GM13977 (cell line): ENCODE measurements at places on chromosomes 13 and 19.
A peak's percentile ranks its signal among the peaks of the same experiment; 100 is the strongest.

DNA sequence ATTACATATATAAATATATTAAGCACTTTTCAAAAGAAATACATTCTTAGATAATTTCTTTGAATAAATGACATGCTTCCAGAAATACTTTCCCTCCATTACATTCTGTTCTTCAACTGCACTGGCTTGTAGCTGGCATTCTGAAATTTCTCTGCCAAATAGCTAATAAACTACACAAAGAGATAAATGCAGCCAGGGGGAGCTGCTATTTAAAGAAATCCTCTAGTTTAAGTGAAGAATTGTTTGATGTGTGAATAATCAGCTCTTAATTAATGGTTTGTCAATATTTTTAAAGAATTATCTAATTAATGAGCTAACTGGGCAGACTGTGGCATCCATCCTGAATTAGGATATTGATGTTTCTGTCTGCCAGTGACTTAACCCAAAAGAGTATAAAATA is 30.7 kb downstream of the SLC7A1 start:
- no peak for DNase-seq

GRCh38 chr13:25178070-25178469 is 6.0 kb upstream of the AMER2 start:
- no peak for DNase-seq

DNA sequence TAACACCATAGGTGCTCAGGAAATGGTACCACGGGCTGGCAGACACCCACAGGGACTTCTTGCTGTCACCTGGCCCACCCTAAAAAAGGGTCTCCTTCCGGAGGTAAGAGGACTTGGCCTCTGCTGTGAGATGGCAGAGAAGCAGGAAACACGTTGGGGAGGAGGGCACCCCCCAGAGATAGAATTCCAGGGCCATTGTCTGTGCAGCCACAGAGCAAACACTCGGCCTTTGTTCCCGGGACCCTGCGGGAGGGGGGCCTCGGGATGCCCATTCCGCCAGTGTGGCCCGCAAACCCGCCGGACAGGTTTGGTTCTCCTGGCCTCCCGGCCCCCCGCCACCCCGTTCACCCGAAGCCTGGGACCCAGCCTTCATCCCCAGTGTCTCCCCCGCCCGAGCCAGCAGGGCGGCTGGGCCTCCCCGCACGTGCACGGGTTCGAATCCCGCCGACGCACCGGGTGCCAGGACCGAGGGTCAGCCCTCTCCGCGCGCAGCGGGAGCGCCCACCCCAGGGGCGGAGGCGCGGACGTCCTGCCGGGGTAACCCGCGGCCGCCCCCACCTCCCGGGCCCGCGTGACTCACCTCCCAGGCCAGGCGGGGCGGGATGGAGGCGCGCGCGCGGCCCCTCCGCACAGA is 714 bp downstream of the PLPP2 start:
- no peak for DNase-seq

GRCh38 chr13:99206873-99207272 is 6.2 kb downstream of the UBAC2 start:
- DNase-seq = no peak

- DNase-seq = no peak
Measured at GRCh38 chr13:44422755-44423643, 49.4 kb downstream of the SERP2 start.

GRCh38 chr13:107025991-107026390 is 458.1 kb upstream of the ARGLU1 start:
- DNase-seq = no peak

DNA sequence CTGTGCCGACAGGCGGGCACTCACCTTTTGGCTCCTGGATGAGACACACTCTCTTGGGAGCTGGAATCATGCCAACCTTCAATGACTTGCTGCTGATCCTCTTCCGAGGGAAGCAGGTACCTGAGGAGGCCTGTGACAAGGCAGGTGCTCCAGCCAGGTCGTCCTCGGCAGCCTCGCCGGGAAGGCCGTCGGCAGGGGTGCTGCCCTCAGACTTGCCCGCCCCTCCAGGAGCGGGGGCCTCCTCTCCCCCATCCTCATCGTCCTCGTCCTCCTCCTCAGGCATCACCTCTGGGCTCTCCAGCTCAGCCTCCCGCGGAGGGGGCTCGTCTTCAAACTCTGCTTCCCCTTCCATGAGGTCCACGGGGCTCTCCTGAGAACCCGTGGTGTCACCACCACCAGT is 29.2 kb downstream of the SUGP2 start:
- DNase-seq = no peak

DNA sequence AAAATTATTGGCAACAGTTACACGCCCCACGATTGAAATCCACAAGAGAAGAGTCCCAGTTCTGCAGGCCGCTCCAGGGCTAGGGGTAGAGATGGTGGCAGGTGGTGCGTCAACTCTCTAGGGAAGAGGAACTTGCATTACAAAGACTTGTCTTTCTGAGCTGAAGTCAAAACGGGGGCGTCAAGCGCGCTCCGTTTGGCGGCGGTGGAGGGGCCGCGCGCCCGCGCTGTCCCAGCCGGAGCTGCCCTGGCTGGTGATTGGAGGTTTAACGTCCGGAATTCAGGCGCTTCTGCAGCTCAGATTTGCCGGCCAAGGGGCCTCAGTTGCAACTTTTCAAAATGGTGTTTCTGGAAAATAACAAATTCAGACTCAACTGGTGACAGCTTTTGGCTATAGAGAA is 38.9 kb downstream of the SOX1 start:
- DNase-seq = no peak

DNA sequence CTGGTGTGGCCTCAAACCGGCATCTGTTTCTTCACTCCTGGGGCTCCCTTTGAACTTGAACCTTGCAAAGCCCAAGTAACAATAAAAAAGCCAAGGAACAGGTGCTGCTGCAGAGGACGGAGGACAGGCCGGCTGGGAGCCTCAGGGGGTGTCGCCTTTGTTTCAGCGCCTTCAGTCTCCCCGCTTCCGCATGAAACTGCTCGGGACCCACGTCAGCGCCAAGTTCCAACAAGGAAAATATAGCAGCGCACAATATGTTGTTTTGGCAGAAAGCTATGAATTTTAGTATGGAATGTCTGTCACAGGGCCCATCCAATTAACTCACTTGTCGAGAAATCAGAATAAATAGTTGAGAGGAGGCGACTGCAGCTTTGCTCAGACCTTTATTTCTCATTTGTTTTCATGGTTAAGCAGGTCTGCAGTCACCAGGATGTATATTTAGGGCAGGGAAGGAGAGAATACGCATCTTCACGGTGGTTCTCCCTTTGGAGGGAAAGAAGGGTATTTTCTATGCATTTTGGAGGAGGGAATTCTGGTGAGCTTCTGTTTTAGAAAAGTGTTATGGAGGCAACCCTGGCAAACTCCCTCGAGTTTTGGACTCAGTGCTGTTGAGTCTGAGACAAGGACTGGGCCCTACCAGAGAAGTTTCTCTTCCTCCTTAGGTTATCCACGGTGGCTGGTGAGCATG is 34.3 kb upstream of the MEDAG start:
- DNase-seq = no peak

GRCh38 chr13:107276936-107277335 is 709.0 kb upstream of the ARGLU1 start:
- no peak for DNase-seq

GRCh38 chr13:76912476-76912875 is 26.3 kb upstream of the KCTD12 start:
- DNase-seq = no peak

GRCh38 chr13:101529422-101529821 is 76.9 kb downstream of the ITGBL1 start:
- no peak for DNase-seq

- DNase-seq = no peak
Measured at GRCh38 chr13:113981194-113981605, 7.3 kb upstream of the C13orf46 start.

- DNase-seq = no peak
Measured at GRCh38 chr13:26593661-26594060, 36.2 kb downstream of the WASF3 start.

DNA sequence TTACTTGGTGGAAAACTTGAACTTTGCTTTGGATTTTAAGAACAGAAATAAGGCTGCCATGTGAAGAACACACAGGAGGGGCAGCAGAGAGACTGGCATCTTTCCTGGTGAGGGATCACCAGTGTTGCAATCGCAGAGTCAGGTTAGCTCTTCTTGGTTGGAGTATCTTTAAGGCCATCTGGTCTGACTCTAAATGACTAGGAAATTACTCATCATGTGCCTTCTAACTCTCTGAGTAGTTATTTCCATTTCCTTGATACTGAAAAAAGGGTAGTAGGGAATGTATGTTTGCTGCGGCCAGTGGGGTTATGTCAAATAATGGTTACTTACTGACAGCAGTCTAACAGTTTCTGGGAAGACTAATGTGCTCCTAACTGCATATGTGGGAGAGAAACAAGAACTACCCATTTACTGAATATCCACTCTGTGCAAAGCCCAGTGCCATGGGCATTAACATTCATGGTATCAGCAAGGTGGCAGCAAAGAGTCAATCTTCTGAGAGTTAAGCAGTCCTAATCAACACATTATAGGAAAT is 122.1 kb downstream of the COG6 start:
- no peak for DNase-seq

DNA sequence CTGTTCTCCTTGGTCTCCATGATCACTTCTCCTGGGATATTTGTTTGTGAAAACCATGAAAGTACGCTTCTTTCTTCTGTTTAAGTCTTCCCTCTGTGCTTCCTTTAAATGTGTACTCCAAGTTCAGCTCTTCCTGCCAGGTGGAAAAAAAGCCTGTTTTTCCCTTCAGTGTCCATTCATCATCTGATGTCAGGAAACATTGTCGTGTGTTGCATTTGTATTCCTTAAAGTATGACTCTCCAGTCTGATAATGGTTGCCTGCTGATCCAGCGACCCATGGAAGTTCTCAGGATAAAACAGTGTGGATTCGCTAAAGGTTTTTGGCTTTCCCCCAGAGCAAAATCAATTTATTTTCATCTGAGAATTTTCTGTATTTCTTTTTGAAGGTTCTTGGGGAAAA is 22.3 kb downstream of the SACS start:
- DNase-seq = no peak

DNA sequence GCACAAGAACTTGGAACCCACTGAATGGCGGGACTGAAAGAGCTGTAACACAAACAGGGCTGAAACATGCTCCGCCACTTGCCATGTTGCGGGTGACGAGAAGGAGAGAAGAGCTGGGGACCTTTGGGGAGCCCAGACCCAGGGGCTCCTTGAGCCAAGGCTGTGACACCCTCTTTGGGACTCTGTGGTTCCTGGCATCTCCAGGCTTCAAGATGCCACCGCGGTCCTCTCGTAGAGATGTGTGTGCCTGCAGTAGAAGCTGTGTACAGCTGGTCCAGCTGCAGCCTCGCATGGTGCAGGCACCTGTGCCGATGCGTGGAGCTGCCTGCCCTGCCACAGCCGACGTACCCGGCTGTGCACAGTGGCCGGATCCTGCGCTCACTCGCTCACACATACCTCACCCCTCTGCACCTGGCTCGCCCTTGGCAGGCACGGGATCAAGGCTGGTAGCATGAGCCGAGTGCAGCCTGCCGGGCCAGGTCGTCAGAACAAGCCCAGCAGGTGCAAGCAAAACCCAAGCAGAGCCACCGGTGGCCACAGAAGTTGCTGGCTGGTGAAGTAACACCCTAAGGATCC is 1385.8 kb downstream of the PCDH9 start:
- no peak for DNase-seq

- peak; percentile 74 for DNase-seq
Measured at GRCh38 chr19:679418-680286, 3.5 kb downstream of the FSTL3 start.

DNA sequence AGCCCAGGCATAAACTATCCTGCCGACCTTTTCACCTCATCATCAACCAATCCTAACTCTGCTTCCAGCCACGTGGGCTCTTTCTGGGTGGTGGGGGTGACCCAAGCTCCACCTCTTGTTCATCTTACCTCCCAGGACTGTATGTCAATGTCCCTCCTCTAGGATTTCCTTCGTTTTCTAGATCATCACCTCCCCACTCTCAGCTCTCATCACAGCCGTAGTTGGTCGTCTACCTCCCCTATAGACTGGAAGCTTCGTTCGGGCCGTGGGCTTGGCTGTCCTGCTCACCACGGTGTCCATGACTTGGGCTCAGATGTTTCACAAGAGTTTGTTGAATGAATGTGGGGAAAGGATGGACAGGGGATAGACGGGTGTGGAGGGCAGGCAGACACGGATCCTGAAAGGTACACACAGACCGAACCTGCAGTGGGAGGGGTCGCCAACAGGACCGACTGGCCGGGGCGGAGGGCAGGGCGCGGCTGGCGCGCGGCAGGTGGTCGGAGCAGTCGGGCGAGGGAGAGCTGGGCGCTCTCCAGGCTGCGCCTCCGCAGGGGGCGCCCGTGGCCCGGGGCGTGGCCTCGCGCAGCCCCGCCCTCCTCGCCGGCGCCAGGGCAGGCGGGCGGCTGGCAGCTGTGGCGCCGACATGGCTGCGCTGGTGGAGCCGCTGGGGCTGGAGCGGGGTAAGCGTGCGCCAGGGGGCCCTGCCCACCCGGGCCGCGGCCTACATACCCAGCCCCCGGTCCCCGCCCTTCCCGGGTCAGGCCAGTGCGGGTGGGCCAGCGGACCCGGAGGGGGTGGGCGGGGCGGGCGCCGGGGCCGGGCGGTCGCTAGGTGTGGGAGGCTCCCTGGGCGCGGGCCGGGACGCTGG is at the start of gene LIN7B:
Gene LIN7B (plus strand): TSS at position 609 of the 868 bp plus-strand sequence. CDS start 35 bp downstream, at position 644.
- DNase-seq = peak; percentile 96

- no peak for DNase-seq
Measured at GRCh38 chr13:79874396-79875360, 393.7 kb downstream of the NDFIP2 start.

GRCh38 chr13:48142436-48142835 is 47.5 kb upstream of the MED4 start:
- no peak for DNase-seq

- no peak for DNase-seq
Measured at GRCh38 chr19:10120538-10121189, 965 bp upstream of the EIF3G start.

GRCh38 chr13:30551189-30551588 is 66.5 kb upstream of the USPL1 start:
- DNase-seq = peak; percentile 48

GRCh38 chr19:57708641-57709361 is at the start of gene ZNF154:
Gene ZNF154, minus strand, starts transcription at chr19:57709204. Its CDS starts 233 bp downstream, at chr19:57708971.
- peak; percentile 67 for DNase-seq

- DNase-seq = peak; percentile 14
Measured at GRCh38 chr13:71864986-71865873, 1.8 kb downstream of the DACH1 start.

GRCh38 chr13:109668433-109669233 is 117.8 kb downstream of the IRS2 start:
- no peak for DNase-seq
